ENCODE measurements at places on chromosomes 11 and 22.

DNA sequence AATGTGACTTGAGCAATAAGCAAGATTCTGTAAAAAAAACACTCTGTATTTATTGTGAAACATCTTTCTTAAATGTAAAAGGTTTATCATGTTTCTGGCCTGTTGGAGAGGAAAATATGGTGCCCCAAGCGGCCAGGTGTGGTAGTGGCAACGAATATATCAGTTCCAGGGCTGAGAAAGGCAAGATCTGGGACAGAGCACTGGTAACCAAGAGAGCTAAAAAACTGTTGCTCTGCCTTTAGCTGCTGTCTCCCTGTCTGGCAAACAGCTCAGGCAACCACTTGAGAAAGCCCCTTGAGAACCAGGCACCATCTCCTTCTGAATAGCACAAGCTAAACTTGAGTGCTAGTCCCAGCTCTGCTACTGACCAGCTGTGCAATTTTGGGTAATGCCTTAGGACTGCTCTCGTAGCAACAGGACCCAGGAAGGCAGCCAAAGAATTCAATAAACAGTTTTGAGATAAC lies 129.9 kb downstream of the KCNC1 start:
- no peak for DNase-seq

GRCh38 chr11:13238879-13239514 lies 38.6 kb upstream of the BMAL1 start:
- peak; percentile 12 for DNase-seq

GRCh38 chr11:325796-326591 lies 5.3 kb upstream of the IFITM3 start:
- DNase-seq = no peak

GRCh38 chr11:833114-833791 lies 501 bp downstream of the CD151 start:
- DNase-seq = no peak

DNA sequence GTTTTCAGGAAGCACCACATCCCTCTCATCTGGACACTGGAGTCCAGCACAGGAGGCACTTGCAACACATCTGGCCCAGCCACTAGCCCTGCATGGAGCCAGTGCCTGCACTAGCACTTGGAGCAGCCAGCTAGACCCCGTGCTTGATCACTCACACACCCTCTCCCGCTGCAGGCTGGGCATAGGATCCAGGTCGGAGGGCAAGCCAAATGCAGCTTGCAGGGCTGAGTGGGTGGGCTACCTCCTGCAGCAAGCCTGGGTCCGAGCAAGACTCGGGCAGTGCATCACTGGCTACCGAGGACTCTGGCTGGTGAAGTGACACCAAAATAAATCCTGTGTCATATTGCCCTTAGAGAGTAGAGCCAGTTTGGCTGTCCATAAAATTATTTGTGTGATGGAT lies 1795.4 kb downstream of the LRRC4C start:
- DNase-seq = no peak

DNA sequence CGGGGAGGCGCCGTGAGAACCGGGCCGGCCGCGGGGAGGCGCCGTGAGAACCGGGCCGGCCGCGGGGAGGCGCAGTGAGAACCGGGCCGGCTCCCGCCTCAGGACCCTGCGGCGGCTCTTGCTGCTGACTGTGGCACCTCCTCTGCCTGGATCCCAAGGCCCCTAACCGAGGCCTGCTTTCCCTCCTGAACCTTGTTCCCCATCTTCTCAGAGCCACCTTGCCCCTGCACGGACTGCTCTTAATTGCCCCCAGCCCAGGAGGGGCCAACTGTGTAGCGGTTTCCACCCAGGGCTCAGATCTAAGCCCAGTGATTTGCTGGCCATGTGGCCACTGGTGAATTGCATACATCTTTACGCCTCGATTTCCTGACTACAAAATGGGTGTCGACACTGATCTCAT lies 112.2 kb upstream of the B3GAT1 start:
- no peak for DNase-seq

DNA sequence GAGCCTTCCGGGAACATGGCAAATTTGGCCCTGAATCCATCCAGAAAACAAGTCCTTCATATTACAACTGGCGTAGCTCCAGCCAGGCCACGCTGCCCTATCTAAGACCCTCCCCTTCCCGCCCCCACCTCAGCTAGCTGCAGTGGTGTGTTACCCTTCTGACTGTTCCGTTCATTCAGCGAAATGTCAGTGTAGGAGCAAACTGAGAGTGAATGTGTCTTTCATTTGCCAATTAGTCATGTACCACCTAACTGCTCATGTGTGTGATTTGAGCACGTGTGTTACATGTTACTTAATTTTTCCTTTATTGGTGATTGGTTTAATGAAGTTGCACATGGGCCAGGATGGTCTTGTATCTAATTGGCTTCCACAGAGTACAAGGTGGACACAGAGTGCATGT lies 34.8 kb upstream of the POU2AF1 start:
- no peak for DNase-seq

GRCh38 chr22:35638410-35638809 lies 9.8 kb upstream of the APOL6 start:
- no peak for DNase-seq

DNA sequence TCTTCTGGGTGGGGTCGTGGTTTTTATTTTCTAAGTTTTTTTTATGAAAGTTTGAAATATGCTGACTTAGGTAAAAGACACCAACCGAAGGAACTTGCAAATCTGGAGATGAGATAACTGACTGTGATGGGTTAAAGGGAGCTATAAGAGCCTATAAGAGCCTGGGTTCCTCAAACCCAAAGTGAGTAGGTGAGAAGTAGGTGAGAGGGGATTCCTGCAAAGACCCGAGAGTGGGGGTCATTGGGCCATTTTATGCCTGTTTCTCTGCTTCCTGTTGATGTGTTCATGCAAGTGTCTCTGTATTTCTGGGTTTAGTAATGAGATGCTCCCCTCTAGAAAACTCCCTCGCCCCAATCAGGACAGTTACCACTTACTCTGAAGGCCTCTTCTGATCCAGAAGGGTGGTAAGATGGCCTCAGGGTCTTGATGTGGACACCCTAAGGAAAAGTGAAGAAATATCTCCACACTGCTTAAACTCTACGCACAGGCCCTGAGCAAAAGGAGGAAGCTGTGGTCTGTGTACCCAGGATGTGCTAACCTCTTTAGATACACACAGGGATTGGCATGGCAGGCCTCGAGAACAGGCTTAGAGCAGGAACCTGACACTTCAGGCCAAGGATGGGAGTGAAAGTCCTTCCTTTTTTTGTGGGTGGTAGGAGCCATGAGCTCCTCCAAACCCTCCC lies 1.8 kb downstream of the FLI1 start:
- no peak for DNase-seq

- no peak for DNase-seq
Measured at GRCh38 chr11:14451825-14452224, 47.8 kb downstream of the COPB1 start.

DNA sequence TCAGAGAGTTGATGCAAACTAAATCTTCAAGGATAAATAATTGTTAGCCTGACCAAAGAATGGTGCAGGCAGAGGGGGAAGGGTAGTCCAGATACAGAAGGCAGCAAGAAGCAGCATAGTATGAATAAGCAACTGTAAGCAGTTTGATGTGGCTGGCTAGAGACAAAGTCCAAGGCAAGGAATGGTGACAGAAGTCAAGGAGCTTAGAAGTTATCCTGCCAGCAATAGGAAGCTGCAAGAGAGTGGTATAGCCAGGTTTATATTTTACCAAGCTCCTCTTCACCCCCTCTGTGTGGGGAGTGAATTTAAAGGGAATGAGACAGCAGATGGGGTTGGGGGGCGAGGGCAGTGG lies 14.7 kb downstream of the TRIM3 start:
- no peak for DNase-seq

All from stimulated activated CD8-positive, alpha-beta memory T cell treated with anti-CD3 and anti-CD28 coated beads, Interleukin-7, amount 100 ng/mL, for 1 hour (primary cell).